Thymus (tissue), 14 donors: ENCODE measurements at places on chromosomes 2 and 18.
A peak's percentile ranks its signal among the peaks of the same experiment; 100 is the strongest.

- DNase-seq = no peak
These were observed 36.4 kb downstream of the TSHZ1 start for GRCh38 chr18:75246721-75247610.

GRCh38 chr18:74171910-74172606 is 23.7 kb downstream of the TIMM21 start:
- no peak for DNase-seq

GRCh38 chr2:151640087-151640486 is 94.2 kb downstream of the NEB start:
- DNase-seq = no peak

GRCh38 chr2:96684883-96685576 is 42.5 kb downstream of the FER1L5 start:
- DNase-seq = no peak

- DNase-seq = peak; percentile 81
These were observed 845 bp upstream of the CDC42EP3 start for GRCh38 chr2:37672104-37672869.

GRCh38 chr2:71069376-71069775 is 928 bp downstream of the NAGK start:
- no peak for DNase-seq

DNA sequence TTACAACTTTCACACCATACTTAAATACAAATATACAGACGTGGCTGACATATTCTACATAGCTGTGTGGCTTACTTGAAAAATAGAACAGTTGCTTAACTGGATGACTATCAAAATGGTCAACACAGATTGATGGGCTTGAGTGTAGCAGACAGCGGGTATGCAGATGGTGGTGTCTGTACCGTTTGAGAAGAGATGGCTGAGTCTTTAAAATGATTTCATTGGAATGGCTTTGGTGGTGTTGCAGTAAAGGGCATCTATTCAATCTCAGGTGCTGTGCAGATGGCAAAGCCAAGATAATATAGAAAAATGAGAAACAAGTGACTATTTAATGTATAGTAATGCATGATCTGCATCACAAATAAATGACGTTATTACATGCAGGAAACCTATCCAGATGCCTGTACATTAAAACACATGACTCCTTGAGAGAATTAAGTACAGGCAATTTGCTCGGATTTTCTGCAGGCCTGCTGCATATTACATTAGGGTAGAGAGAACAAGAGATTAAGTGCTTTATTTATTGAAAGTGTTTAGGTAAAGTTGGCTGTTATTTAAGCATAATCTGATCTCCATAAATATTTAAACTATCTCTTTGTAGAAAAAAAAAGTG is 68.5 kb downstream of the AGPS start:
- DNase-seq = no peak

GRCh38 chr2:146246736-146247523 is 1597.9 kb upstream of the ACVR2A start:
- no peak for DNase-seq

GRCh38 chr18:12044591-12044990 is 49.1 kb upstream of the ANKRD62 start:
- no peak for DNase-seq

DNA sequence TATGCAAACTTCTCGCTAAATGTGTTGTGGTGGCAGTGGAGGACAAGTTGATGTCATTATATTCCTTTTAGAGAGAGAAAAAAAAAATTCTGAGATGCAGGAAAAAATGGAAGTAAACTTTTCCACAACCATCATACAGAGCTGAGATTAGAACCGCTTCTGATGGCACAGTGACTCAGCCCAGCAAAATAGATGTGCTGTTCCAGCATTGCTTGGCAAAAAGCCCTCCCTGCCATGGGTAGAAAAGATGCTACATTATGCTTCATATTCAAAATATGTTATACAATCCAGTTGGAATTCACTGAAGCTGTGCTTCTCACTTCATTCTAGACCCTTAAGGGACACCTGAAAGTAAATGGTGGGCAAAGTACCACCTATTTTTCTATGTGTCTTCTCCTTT is 1047.6 kb upstream of the FANCL start:
- no peak for DNase-seq

DNA sequence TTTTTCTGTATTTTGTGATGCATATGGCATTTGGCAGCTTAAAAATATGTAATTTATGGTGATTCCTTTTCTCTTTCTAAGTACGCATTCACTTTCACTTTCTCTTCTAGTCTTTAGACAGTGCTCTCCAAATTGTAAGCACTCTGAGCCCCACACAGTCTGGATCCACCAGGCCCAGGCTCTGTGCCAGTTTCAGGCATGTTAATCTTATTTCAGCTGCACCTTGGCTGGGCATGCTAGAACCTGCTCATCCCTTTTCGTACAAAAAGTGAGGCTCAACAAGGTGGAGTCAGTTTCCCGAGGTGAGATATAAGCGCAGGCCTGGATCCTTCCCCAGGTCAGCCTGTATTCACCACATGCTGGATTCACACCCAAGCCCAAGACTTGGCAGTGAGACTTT is 203.9 kb downstream of the MTX2 start:
- DNase-seq = peak; percentile 34

- DNase-seq = no peak
These were observed 76.0 kb downstream of the FAM124B start for GRCh38 chr2:224325941-224326340.

DNA sequence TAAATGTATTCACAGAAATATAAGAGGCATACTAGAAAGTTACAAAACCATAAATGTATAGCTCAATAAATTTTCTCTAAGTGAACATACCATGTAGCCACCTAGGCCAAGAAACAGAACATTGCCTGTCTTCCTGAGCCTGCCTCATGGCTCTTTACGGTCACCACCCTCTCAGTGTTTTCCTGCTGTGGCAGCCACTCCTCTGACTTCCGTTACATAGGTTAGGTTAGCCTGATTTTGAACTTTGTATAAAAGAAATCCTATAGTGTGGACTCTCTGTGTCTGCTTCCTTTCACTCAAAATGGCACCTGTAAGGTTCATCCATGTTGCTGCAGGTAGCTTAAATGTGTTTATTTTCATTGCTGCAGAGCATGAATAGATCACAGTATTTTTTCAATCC is 11.6 kb upstream of the ST3GAL5 start:
- no peak for DNase-seq

- DNase-seq = no peak
These were observed 64.7 kb downstream of the LYPD6B start for GRCh38 chr2:149103081-149103620.

- no peak for DNase-seq
These were observed 96.0 kb downstream of the INHBB start for GRCh38 chr2:120441744-120442471.

DNA sequence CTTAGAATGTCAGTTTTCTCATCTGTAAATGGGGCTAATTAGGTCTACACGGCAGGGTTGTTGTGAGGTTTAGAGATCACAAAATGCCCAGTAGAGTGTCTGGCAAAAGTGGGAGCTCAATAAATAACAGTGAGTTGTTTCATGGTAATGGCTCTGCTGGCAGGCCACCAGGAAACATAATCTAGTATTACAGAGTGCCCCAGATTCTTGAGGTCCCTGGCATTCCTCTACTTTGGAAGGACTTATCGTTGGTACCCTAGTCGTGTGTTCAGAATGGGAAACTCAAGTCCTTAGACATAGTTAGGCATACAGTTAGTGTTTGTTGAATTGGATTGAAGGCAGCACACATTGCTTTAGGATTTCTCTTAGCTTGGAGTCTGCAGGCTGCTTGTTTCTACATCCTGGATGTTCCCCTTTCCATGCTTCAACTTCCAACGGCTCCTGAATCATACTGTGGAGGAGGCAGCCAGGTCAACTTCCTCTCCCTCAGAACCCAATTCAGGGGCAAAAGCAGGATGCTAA is 161.5 kb upstream of the FOSL2 start:
- no peak for DNase-seq

DNA sequence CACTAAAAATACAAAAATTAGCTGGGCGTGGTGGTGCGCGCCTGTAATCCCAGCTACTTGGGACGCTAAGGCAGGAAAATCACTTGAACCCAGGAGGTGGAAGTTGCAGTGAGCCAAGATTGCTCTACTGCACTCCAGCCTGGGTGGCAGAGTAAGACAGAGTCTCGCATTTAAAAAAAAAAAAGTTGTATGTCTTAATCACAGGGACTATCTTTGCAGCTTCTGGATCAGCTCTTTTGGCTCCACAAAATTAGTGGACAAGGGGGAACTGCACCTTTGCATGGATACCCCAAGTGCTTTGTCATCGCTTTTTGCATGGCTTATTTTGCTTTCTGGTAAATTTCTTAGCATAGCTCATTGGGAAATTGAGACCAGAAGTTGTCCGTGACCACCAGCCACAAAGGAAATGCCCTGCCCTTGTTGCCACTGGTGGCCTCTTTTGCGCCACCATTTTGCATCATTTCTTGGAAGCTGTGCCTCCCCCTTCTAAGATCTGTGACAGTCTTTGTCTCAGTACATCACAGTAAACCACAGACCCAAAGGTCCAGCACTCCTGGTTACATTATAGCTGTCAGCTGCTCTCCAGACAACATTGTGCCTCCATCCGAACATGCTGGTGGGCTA is 43.9 kb upstream of the PCBP1 start:
- no peak for DNase-seq

- DNase-seq = no peak
These were observed 151.2 kb downstream of the STK39 start for GRCh38 chr2:168096158-168096557.

DNA sequence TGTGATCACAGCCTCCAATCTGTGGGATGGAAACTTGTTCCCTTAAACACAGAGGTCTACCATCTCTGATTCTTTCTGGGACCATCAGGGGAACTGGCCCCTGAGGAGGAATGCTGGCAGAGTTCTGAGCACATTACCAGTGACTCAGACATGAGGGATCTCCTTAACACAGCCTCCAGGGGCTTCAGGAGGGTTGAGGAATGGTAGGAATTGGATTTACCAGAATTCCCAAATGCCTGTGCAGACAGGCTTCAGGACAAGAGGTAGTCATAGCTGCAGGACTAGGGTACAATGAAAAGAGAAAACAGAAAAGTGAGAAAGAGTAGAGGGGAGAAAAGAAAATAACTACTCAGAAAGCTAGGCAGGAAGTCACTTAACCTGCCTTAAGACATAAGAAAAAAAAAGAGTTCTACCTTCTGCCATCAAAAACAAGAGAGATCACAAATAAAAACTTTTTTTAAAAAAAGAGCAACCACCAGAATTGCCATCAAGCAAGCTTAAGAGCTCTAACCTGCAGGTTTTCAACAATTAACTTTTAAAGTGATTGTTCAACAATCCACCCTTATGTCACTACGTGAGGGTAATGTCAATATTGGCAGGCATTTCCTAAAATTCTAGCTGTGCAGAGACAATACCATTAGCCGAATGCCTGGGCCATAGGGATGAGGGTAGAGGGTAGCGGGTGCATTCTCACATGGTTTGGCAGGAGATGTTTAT is 524.4 kb downstream of the BCL11A start:
- DNase-seq = peak; percentile 32

DNA sequence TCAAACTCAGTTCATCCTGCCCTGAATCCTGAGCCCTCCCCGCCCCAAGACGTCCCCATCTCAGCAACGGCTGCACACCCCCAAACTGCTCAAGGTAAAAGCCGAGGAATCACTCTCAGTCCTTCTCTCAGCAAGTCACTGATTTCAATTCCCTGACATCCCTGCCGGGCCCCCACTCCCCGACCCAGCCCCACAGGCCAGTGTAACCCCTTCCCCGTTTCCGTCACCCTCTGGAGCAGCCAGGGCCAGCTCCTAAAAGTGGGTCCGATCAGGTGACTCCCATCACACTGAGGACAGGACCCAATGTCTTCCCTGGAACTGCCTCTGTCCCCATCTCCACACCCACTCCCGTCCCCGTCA is 20.5 kb downstream of the SNORC start:
- no peak for DNase-seq

GRCh38 chr18:77035380-77036187 is 97.0 kb downstream of the MBP start:
- DNase-seq = no peak

DNA sequence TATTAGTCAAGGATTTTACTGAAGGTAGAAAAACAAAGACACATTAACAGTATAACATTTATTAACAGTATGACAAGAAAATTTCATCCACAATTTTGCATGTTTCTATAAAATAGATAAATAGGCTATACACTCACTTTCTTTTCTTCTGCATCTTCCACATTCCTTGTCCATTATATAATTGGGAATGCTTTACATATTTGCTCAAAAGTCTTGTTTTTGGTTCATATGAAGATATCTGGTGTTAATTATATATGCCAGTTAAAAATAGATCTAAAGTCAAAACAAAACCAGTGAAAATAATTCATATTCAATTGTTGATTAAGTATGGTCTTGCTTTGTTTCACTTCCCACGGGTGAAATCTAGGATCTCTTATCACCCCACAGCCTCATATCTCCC is 53.4 kb downstream of the SERPINB7 start:
- DNase-seq = no peak

DNA sequence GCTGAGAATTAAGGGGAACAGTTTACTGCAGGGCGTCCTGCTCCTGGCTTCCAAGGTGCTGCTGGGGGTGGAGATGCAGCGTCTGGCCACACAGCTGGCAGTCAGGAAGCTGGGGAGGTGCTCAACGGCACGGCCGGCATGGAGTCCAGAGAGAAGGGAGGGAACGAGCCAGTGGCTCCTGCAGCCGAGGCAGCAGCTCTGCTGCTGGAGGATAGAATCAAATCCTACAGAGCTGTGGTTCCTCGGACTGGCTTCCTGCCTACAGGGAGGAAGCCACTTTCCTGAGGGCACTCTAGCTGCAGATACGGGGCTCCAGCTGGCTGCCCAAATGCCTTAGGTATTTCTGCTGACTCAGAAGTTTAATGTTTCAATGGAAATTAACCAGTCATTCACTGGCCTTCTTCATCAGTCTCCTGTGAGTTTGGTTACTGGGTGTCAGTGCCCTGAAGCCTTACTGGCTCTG is 266.3 kb downstream of the TWIST2 start:
- no peak for DNase-seq

DNA sequence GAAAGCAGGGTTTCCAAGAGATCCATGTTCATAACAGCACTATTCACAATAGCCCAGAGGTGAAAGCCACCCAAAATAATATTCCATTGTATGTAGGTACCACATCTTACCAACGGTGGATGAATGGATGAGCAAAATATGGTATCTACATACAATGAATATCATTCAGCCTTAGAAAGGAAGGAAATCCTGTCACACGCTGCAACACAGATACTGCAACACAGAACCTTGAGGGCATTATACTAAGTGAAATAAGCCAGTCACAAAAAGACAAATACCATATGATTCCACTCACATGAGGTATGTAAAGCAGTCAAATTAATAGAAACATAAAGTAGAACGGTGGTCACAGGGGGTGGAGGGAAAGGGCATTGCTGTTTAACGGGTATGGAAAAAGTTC is 155.7 kb downstream of the DTNB start:
- DNase-seq = no peak

DNA sequence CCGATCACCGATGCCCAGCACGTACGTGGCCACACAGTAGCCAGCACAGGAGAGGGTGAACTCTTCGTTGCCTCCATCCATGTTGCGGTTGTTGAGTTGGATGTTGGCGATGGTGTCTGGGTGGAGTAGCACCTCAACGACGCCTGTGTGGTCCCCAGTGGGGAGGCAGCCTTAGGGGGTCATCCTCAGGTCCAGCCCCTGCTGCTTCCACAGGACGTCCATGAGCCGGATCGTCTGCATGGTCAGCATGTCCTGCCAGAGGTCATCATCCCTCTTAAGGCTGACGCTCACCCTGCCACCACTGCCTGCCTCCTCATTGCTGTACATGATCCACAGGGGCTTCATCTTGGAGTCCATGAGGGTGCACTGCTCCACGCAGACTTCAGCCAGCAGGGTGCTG is 369.3 kb downstream of the CMPK2 start:
- DNase-seq = no peak
